ENCODE measurements at places on chromosomes 5 and 9.

DNA sequence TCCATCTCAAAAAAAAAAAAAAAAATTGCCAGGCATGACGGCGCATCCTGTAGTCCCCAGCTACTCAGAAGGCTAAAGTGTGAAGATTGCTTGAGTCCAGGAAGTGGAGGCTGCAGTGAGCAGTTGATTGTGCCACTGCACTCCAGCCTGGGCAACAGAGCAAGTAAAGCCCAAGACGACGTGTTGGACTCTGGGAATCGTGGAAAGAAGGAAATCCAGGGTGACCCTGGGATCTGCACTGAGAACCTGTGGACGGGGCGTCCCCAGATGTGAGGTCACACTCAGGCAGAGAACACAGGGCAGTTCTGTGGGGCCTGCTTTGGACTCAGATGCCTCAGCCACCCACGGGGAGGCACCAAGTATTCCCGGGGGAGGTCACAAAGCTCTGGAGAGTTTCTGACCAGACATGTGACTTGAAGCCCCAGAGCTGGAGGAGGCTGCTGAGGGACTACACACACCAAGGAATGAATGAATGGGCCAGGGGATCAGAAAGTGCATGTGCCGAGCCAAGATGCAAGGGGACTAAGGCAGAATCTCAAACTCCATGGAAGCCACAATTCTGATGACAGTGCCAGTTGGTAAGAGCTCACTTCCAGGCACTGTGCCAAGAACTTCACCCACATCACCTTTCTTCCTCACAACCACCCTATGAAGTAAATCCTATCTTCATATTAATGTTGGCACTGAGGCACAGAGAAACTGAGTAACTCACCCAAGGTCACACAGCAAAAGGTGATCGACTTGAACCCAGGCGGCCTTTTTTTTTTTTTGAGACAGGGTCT is 12.9 kb downstream of the DYNC2I2 start:
- DNase-seq = peak; percentile 42

GRCh38 chr9:107060062-107060461 is 197.1 kb downstream of the ZNF462 start:
- DNase-seq = peak; percentile 64

DNA sequence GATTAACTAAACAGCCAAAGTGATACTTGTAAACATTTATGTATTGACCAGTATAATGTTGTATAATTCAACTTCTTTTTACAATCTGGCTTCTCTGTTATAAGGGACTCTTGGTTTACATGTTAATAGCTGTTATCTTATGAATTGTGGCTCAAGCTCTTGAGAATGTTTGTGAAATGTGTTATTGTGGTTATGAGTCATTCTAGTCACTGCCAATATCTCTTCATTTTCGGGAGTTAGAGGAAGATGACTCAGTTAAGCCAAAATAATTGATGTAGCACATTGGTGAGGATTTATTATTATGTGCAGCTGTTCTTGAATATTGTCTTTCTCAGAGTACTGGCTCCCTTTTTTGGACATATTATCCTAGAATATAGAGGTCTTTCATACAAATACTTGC is 655.2 kb upstream of the RIOK2 start:
- DNase-seq = no peak

- no peak for DNase-seq
These were observed 1666.9 kb upstream of the WWC1 start for GRCh38 chr5:166624573-166624972.

GRCh38 chr9:121447321-121447834 is 52.3 kb downstream of the GGTA1 start:
- DNase-seq = no peak

GRCh38 chr9:78695519-78695918 is 398.6 kb downstream of the PSAT1 start:
- DNase-seq = peak; percentile 54

DNA sequence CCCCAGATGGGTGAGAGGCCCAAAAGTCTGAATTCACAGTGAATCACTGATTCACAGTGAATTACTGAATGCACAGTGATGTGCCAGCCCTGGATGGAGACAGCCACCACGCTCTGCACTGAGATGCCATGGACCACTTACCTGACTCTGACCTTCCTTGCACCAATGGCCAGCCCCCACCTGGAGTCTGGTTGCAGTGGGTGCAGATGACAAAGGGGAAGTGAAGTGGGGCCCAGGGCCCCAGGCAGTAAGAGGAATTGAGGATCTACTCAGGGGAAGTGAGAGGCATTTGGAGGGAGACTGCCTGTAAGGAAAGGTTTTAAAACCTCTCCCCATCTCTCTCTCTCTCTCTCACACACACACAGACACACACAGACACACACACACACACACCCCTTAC is 412.1 kb downstream of the CYLC2 start:
- no peak for DNase-seq

DNA sequence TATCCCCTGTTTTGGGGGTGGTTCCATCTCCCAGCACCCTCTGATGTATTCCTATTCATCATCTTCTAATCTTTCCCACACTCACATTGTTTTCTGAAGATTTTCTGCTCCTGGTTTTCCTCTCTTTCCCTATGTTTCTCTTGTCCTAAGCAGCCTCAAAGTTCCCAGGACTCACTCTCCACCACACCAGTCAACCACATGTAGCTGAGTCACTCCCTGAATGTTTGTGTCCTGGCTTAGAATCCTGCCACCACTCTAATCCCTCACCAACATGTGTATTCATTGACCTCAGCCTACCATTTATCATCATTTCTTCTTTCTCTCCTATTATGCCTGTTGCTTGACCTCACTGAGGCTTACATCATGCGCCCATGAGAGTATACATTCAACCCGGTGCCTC is 282.4 kb upstream of the ADAMTS16 start:
- DNase-seq = no peak

DNA sequence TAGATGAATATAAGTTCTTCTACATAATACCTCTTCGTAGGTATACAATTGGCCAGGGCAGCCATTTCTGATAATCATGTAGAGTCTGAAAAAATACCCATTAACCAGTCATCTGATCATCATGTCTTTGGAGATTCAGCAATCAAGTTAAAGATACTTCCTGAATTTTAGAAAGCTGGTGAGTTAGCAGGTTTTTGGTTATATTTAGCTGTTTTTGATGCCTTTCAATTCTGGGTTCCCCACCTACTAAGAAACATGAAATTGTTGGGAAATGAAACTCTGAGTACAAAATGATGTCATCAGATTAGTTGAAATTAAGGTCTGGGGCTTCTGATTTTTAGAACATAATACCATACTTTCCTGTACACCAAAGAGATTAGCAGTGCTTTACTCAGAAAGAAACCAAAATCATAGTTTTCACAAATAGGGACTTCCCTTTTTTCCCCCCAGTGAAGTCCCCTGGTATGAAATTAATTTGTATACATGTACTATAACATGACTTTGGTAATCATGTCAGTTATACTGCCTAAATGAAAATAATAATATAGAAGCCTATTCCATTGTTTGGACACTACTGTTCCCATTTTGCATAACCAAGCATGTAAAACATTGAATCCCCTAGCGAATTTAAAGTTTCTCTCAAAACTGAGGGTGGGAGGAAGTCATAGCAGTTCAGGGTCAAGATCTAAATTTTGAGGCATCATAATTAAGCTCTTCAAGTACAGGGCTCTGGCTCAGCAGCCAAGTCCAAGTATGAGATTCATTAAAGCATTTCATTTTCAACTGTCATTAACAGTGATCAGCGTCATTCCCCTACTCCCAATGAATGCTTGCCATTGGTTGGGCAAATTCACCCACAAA is 17.9 kb downstream of the PRLR start:
- peak; percentile 59 for DNase-seq

DNA sequence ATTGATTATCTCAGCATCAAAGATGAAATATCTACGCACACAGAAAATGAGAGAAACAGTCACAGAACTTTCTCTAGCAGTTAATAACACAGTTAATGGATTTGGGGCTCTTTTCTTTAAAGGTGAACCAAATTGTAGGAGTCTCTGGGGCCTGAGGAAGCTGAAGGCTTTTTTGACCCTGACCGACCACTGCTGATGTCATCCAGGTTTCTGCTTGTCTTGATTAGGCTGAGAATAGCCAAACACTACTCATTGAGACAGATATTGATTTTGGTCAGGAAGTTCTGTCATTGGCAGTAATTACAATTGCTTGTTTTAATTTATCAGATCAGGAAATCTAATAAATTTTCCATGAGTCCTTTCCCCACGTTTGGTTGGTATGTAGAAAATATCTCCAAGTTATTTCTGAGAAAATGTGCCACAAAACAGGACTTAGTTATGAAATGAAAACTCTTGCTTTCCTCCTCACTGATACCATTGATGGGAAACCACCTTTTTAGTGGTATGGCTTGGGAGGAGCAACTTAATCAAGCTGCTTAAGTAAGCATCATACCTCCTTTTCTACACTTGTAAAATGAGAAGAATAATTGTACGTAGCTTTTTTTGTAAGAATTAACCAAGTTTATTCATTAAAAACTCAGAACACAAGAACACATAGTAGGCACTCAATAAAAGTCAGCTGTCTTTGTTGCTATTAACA is 19.7 kb downstream of the CARTPT start:
- DNase-seq = no peak

DNA sequence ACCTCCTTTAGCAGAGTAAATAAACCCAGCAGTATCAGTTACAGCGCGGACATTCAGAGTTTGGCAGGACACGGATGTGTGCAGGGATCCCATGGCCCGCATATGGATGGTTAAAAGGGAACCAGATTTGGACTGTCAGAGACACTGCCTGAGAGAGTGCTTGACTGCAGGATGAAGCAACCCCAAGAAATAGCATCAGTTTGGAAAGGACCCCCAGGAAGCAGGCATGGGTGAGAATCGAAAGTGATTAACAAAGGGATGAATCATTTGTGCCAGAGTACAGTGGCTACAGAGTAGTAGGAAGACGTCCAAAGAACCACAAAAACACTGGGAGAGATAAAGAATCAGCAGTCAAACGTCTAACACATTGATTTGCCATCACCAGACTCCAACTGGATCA is 5.5 kb downstream of the C7 start:
- no peak for DNase-seq

- DNase-seq = peak; percentile 57
These were observed 70.0 kb downstream of the KLHL3 start for GRCh38 chr5:137665678-137666460.

DNA sequence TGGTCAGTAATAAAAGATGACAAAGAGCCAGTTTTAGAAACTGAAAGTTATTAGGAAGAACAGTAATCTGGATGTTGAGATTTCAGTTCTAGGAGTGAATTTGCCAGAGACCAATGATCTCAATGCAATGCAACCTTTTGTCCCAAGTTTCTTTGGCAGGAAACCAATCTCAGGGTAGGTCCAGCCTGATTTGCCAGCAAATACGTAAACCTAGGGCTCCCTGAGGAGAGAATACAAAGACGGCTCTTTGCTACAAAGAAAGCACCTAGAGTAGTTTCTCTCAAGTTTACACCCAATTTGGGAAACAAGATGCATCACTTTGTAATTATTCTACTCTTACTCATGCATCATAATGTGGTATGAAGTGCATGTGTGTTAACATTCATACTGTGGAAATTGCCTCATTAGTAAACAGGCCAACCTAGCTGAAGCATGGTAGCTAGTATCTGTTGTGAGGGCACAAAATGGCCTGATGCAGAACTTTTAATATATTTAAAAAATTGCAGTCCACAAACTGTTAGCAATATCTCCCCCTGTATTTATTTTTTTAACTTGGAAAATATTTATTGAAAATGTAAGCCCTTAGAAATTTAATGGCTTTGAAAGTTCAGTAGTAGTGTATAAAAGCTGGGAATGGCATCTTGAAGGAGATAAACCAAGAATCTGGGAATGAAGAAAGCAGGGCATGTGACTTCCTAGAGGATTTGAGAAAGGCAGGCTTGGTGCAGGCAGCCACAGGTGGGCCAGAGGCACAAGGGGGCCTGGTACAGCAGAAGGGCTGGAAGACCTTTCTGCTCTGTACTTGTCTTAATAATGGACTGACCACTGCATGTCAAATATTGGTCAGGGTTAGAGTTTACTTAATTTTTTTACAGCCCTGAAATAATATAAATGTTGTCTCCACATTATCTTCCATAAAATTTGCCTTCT is 59.5 kb downstream of the MAST4 start:
- DNase-seq = no peak

DNA sequence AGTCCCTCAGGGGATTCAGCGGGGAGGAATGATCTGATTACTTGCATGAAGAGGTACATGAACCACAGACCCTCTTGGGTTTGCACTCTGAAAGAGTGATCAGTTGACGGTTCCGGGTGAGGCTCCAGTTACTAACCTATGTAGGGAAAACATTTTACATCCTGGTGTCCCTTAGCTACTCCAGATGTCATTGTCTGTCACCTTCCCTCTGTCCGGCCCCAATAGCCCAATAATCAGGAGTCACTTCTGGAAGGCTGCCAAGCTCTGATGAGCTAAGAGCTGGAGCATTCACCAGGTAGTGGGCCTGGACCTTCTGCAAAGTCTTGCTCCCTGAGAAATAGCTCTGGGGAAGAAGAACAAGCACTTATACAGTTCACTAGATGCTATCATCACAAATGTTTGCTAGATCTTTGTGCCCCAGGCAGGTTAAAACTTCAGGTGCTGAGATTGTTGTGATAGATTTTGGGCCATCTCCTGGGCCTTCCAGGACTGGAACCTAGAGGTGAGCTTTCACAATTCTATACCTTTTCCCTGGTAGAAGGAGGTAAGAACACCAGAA is 64.5 kb downstream of the ENTREP1 start:
- no peak for DNase-seq

DNA sequence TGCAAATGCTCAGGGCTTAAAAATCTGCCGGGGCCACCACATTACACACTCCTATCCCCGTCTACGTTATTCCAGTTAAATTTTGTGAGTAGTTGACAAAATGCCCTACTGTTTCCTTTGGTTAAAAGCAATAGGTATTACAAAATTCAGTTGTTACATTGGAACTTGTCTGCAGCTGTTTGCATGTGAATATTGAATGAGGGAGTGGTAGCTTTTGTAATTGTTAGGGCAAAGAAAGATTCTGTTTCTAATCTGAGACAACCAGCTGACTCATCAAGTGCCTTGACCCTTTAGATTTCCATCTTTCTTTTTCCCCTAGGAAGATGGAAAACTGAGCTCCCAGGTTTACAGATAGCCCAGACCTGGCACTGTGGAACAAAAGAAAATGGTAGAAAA is 30.2 kb downstream of the MAML1 start:
- DNase-seq = no peak
